ENCODE measurements at places on chromosomes 2 and 18.

- no peak for DNase-seq
Measured at GRCh38 chr18:54150226-54150625, 74.2 kb downstream of the MBD2 start.

DNA sequence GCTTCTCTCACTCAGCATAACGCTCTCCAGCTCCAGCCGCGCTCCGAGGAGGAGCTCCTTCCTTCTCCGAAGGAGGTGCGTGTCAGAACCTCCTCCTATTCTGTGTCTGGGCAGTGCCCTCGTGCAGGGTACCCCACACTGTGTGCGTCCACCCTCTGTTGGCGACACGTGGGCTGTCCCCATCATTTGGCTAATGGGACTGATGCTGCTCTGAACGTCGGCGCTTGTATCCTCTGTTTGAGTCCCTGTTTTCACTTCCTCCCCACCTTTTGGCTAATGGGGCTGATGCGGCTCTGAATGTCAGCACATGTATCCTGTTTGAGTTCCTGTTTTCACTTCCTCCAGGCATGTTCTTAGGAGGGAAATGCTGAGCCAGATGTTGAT lies 22.2 kb downstream of the KCNG2 start:
- DNase-seq, result no peak

GRCh38 chr2:183390109-183390508 lies 265.9 kb downstream of the NUP35 start:
- DNase-seq, result no peak

DNA sequence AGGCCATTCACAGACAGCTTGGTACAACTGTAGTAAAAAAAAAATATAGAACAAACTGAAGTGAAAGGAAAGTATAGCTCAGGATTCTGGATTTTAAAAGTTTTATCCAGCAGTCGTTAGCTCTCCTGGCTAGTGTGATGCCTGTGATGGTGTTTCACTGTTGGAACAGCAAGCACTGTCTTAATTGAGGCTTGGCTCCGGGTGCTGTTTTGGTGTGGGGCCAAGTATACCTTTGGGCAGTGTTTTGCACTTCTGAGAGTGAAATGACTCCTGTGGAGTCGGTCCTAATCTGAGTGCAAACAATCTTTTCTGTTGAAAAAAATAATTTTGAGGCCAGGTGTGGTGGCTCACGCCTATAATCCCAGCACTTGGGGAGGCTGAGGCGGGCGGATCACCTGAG lies 28.7 kb upstream of the RAB1A start:
- DNase-seq, result no peak

DNA sequence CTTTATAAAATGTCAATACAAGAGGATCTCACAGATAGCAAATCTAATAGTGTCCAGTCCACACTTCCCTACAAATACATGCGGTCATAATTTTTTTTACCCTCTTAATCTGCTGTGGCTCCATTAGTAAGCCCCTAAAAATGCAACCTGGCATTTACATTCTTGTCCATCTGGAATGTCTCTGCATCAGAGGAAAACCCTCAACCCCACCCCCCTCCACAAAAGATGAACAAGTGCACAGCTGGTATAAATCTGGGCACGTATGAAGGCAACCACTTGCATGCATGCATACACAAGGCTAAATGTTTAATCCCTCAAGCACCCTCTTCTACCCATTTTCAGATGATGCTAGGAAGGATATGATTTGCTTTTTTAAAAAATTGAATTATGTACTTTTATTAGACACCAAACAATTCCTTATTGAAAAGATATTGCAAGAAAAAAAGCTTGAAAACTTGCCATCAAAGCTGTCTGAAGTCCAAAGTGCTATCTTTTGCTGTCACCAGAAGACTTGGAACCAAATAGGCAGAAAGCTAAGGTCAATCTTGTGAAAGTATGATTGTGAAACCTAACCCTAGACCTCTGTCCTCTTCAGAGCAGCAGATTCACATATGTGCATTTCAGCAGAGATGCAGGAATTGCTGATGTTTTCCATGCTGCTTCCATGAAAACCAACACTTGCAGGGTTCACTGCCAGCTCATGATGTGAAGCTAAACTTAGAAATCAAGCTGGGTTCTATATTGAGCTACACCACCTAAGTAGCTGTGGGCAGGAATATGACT lies 39.0 kb downstream of the IRS1 start:
- no peak for DNase-seq

GRCh38 chr2:62304429-62305417 lies 108.8 kb downstream of the B3GNT2 start:
- DNase-seq, result no peak

DNA sequence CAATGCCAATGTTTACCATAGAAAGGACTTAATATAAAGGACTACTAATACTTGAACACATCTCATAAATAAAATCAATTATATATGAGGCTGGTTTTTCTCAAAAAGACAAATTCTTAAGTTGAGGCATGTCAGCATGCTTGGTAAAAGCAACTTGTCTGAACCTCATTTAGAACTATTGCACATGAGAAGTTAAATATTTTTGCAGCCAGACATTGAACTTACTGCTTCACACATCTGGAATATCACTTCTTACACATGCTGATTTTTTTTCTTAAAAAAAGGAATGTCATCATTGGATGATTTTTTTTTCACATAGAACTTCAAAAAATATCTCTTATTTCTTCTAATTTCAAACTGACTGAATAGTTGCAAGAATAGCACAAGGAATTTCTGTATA lies 609.0 kb downstream of the EPHA4 start:
- no peak for DNase-seq

All from D721Med (cell line).